Inflammatory macrophage (primary cell): ENCODE measurements at places on chromosomes 3 and 15.

DNA sequence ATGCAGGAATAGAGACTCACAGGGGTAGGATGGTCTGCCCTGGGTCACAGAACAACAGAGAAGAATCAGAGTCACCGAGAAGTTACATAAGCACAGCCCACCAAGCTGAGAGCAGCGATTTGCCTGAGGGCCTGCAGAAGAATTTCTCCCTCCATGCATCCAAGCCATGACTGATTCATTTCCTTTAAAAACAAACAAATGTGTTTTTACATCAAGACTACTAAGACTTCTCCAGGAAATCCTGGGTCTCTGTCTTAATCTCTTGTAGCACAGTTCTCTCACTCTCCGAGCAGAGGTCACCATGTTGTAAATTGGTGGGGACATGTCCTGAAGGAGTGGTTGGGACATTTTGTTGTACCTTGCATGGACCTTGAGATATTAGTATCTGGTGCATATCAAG, 159.8 kb downstream of the THSD4 start:
- no peak for DNase-seq

DNA sequence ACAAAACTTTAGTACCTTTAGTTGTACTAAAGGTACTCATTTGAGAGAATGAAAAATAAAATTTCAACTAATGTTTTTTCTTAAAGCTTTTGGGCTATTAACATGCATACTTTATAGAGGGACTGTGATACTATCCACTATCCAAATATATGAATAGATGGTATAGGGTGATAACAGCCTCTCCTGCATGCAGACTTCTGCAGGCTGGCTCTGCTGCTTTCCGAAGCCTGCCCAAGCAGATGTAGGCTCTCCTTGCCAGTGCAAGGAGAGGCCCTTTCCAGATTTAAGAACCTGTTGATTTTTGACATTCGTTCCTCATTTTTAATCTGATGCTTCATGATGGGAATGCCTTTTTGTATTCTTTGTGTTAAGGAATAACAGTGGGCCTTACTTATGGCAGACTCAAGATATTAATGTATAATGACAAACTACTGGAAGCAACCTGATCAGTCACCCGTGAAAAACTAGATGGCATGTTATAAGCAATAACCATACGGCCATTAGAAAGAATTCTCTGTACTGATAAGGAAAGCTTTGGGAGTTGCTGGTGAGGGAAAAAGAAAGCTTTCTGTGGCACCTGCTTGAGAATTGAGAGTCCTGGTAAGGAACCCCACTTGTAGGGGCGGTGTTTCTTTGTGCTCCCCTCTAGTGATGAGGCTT, 181.7 kb downstream of the TP63 start:
- DNase-seq: no peak

- no peak for DNase-seq
Measured at GRCh38 chr3:33954956-33955355, 156.5 kb downstream of the PDCD6IP start.

- DNase-seq: peak; percentile 51
Measured at GRCh38 chr3:108407886-108408285, 102.5 kb downstream of the MYH15 start.

DNA sequence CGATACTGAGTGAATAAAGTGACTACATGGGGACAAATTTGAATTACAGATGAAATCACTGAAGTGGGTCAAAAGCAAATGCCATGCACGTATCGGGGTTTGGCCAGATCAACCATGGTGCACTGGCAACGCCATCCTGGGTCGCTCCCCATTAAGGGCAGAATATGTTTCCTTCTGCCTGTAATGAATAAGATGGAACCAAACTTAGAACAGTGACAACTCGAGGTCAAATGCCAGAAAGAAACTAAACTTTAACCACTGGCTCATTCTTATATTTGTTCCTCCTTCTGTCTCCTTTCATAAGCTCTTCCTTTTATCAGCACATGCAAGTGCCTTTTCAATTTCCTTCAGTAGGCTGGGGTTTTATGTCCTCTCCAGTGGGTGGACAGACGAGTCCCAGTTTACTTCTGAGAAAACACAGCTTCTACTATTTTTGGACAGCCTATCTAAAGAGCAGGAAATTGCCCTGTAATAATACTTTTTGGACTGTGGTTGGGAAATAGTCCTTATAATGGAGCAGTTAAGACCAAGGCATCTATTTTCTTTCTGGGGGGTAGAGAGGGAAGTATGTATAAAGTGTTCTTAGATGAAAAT, 61.4 kb downstream of the WHAMM start:
- peak; percentile 80 for DNase-seq
